Left lung (tissue), 14 donors: ENCODE measurements at places on chromosomes 2 and 18. TPM values are rescaled to one million over a fixed set of nuclear protein-coding genes. Genes with fewer than 3 reads are reported as not detected.

FER1L5 gene
- total RNA-seq, result 0.35 TPM

ANKRD62 gene
- total RNA-seq, result 0.20 TPM

CRYGC gene
- not detected for total RNA-seq

ARHGAP28 gene
- 16.6 TPM for total RNA-seq

UCN gene
- 2.6 TPM for total RNA-seq

CIB4 gene
- total RNA-seq, result not detected

TMEM37 gene
- total RNA-seq, result 31.2 TPM

DNA sequence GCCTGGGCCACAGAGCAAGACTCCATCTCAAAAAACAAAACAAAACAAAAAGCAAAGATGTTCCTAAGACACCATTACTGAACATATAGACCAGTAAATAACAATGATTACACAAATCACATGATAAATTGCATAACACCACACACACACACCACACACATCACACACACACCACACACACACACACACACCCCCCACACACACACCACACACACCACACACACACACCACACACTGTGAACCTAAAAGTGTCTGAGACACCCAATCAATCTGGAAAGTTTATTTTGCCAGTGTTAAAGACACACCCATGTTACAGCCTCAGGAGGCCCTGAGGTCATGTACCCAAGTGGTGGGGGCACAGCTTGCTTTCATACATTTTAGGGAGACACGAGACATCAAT, 62.6 kb upstream of the ASAP2 start:
- no peak for DNase-seq

DNA sequence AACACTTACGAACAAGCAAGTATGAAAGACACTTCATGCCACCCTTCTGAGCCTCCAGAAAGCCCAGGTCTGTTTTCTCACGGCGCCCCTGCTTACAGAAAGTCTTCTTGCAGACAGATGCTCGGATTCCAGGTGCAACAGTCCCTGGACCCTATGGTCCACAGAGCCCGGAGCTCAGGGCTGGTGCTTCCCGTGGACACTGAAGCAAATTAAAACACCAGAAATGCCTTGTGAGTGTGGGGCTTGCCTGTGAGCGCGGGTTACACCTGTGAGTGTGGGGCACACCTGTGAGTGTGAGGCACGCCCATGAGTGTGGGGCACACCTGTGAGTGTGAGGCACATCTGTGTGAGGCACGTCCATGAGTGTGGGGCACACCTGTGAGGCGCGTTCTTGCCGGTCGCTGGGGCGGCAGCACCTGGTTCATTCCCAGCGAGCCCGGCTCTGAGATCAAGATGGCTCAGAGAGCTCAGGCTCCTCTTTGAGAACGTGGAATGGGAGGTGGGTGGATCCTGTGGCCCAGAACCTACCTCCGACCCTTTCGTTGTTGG, 205.2 kb upstream of the TPO start:
- DNase-seq, result no peak

GRCh38 chr2:62114564-62114963, 81.4 kb upstream of the B3GNT2 start:
- no peak for DNase-seq

DNA sequence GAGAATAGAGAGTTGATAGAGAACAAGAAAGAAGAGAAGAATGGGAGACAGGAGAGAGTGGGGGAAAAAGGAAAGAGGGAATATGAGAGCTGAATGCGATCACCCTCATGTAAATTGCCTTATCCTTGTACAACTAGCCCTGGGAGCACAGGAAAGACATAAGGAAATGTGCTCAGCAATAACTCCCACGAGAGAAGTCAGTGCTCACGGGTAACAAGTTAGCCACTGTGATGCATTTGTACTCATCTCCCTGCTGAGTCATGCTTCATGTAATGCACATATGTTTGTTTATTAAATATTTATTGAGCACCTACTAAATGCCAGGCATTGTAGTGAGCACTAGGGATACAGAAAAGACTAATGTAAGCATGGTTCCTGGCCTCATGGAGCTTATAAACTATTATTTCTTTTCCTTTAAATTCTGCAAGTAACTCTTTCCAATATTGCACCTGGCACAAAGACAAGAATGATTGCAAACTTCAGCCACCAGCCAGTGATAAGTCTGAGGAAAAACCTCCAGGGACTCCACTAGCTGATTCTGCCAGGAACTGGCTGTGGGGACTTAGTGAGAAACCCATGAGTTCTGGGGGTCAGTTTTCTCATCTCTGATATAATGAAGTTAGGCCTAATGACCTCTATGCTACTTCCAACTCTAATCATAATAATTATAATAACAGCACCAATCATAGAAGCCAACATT, 124.1 kb downstream of the LNPK start:
- DNase-seq, result no peak

DNA sequence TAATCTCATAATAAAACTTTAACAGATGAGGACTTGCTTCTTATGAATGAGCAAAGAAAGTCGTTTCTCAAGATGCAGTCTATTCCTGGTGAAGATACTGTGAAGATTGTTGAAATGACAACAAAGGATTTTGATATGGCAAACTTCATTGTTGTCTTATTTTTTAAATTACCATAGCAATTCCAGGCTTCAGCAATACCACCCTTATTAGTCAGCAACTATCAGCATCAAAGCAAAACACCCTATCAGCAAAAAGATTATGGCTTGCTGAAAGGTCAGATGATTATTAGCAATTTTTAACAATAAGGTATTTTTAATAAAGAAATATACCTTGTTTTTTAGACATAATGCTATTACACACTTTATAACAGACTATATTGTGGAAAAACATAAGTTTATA, 88.3 kb downstream of the COL5A2 start:
- no peak for DNase-seq

DNA sequence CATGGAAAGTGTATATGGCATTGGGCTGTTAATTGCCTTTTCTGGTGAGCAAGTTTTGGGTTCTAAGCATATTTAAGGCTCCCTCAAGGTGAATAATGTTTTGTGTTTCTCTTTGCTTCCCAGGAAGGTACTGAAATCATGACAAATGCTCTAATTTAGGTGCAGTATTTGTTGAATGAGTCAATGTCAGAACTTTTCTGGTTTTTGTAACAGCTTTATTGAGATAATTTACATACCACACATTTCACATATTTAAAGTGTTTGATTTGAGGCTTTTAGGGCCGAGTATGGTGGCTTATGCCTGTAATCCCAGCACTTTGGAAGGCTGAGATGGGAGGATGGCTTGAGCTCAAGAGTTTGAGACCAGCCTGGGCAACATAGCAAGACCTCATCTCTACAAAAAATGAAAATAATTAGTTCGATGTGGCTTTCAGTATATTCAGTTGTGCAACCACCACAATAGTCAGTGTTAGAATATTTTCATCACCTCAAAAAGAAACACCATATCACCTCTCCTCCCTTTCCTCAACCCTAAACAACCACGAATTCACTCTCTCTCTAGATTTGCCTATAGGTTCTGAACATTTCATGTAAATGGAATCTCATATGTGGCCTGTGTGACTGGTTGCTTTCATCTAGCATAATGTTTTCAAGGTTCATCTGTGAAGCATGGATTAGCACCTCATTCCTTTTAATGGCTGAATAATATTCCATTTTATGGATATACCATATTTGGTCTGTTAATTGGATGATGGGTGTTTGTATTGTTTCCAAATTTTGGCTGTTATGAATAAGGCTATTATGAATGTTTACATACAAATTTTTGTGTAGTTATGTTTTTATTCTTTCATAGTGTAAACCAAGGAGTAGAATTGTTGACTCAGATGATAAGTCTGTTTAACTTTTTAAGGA, 54.9 kb downstream of the MGAT5 start:
- no peak for DNase-seq

GRCh38 chr2:46850742-46851141, 64.9 kb downstream of the MCFD2 start:
- DNase-seq, result no peak

DNA sequence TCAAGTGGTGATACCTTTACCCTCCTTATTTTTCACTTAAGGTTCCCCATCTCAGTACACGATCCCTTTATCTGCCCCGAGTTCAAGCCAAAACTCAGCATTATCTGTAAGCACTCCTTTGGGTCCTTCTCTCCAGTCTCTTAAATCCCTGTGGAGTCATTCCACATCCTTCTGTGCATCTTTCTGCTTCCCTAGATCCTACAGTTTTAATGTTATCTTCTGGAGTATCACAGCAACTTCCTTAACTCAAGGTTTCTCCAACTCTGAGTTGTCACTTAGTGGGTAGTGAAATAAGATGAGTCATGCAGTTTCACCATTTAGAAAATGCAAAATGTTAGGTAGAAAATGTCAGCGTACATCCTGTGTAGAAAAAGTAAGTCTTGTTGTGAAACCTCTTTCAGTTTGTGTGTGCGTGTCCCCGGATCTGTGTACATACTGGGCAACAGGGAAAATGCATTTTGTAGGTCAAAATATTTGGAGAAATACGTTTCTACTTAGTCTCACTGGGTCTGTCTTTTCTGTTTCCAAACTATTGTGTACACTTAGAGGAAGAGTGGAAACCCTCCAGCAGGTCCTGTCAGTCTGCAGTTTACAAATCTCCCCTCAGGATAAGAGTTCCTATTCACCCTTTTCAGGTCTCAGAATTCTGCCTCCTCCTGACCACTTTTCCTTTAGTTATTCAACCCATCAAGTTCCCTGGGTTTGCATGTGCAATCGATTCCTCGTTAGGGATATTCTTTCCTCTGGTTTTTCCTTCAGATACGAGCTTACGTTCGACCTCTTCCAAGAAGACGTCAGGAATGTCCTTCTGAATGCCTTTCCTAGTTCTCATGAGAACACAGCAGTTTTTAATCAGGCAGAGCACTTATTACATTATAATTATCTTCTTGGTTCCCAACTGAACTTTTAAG, 154.8 kb downstream of the TGIF1 start:
- DNase-seq, result no peak

DNA sequence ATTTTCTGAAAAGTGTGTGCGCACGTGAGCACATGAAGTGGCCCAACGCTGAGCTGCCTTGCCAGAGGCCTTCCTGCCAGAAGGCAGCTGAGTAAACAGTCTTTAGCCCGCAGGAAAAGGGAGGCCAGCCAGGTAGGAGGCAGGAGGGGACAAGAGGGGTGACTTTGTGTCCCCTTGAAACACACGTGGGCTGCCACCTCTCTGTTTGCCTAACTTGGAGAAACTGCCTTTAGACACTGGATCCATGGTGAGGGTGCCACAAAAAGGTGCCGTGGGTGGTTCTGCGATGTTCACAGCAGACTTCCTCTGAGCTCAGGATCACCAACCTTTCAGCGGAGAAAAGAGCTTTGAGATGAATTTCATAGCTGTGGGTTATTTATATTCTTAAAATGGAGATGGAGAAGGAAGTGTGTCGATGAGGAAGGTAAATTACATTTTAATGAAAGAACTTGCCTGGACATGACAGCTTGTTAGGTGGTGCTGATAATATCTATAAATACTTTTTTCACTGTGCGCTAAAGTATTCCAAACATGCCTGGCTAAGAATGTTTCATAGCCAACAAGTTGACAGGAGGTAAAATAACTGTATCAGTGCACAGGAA, 36.6 kb upstream of the ASB1 start:
- DNase-seq, result peak; percentile 85

DNA sequence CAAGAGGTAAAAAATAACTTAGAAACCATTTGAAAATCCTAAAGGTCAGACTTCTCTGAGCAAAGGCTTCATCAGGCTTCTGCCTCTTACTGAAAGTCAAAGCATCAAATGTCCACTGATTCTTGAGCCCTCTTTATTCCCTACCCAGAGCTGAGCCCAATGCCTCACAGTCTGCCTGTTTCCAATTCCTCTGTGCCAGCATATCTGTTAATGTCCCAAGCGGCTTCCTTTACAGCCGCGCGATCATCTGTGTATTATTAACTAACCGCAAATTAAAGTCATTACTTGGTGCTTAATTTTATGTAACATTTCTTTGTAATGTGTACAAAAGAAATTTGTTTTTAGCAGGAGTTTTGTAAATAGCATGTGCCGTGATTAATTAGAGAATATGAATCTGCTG, 418.8 kb upstream of the HNRNPA3 start:
- DNase-seq, result no peak

DNA sequence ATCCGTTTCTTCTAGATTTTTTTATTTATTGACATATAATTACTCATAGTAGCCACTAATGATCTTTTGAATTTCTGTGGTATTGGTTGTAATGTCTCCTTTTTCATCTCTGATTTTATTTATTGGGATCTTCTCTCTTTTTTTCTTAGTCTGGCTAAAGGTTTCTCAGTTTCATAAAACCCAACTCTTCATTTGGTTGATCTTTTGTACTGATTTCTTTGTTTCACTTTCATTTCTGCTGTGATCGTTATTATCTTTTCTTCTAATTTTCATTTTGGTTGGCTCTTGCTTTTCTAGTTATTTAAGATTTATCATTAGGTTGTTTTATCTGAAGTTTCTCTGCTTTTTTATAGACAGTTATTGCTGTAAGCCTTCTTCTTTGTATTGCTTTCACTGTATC, 463.6 kb upstream of the CRIM1 start:
- DNase-seq, result no peak

DNA sequence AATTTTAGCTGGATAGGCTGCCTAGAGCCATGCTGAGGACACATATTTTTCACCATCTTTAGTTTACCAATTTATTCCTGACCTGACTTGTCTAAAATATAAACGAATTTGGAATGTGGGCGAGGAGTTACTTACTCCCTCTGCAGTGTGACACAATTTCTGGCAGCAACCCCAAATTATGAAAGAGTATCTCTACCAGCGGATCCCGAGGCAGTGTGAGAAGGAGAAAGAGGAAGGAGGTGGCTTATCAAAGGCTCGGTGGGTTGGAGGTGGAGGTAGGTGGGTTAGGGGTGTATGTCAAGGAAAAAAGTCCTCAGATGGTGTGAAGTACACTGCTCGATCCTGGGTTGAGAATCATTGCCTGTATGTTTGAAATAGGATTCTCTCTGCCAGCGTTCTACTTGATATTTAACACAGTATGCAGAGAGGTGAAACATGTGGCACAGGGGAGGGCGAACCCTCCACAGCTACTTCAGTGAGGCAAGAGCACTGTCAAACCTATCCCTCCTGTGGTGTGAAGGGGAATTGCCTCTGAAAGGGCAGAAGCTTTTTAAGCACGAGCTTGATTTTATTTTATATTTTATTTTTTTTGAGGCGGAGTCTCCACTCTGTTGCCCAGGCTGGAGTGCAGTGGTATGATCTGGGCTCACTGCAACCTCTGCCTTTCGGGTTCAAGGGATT, 76.0 kb downstream of the RFTN2 start:
- no peak for DNase-seq

- DNase-seq, result no peak
Measured at GRCh38 chr2:10770956-10771750, 41.4 kb downstream of the PDIA6 start.

DNA sequence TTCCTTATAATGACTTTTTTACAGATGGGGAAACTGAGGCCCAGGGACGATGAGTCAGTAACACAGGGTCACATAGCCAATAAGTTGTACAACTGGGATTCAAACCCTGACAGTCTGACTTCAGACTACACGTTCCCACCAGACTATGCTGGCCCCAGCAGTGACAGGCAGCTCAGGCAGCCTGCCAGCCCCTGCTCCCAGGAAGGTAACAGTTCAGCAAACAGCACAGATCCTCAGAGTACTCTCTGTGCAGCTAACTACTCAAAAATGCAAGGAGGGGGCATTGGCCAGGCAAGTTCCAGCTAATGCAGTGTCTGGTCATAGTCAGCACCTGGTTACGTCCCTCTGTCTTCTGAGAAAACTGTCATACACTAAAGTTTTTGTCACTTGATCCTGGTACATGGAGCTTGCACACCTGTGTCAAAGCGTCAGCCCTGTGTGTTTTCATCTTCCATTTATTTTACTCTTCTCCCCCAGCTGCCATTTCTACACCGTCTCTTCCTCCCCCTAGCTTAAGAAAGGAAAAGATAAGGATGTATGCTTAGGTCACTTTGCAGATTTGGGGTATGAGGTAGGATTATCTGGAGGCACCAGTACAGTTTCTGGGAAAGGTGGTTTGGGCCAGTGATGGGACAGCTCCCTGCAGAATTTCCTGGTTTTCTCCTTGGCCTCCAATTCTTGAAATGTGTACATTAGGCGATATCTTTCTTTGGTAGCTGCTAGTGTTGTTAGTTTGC, 4.5 kb downstream of the SMARCAL1 start:
- no peak for DNase-seq
